ENCODE measurements at places on chromosomes 1 and 21.

GRCh38 chr1:183543619-183544204, 46.5 kb downstream of the NCF2 start:
- DNase-seq, result peak; percentile 61

GRCh38 chr1:85611856-85612255, 31.3 kb downstream of the CCN1 start:
- no peak for DNase-seq

GRCh38 chr1:85315789-85316188, 39.4 kb upstream of the BCL10 start:
- DNase-seq, result no peak

DNA sequence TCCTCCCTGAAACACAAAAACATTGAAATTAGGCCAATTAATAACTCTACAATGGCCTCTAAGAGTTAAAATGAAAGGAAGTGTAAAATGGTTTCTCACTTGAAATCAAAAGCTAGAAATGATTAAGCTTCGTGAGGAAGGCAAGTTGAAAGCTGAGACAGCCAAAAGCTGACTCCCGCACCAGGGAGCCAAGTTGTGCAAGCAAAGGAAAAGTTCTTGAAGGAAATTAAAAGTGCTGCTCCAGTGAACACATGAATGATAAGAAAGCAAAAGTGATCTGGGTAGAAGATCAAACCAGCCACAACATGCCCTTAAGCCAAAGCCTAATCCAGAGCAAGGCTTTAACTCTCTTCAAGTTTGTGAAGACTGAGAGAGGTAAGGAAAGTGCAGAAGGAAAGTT, 22.8 kb downstream of the CYYR1 start:
- DNase-seq, result no peak

- DNase-seq, result peak; percentile 63
Measured at GRCh38 chr21:34630536-34631143, 15.7 kb upstream of the RCAN1 start.

- no peak for DNase-seq
Measured at GRCh38 chr1:82598812-82599211, 798.1 kb downstream of the ADGRL2 start.

DNA sequence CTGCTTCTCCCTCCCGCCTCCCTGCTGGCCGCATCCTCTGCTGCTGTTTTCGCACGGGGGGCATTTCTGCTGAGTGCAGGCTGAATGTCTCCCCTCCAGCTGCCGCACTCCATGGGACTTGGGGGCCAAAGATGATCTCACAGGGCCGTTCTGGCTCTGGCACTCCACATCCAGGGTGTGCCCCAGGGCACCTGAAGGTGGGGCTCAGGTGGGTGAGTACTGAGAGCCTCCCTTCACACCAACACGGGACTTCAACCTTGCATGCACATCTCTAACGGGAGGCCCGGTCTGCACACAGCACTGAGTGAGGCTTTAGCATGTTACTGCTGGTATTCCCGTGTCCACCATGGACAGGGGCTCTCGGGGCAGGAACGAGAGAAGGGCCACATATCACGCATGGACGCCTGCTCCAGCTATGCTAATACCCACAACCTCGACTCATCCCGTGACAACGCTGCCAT, 88.9 kb downstream of the DMRTB1 start:
- DNase-seq, result no peak

DNA sequence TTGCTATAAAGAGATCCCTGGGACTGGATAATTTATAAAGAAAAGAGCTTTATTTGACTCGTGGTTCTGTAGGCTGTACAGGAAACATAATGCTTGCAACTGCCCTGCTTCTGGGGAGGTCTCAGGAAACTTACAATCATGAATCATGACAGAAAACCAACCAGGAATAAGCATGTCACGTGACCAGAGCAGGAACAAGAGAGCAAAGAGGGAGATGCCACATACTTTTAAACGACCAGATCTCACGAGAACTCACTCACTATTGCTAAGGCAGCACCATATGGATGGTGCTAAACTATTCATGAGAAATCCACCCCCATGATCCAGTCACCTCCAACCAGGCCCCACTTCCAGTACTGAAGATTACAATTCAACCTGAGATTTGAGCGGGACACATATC, 49.8 kb upstream of the RCC1 start:
- DNase-seq, result no peak

DNA sequence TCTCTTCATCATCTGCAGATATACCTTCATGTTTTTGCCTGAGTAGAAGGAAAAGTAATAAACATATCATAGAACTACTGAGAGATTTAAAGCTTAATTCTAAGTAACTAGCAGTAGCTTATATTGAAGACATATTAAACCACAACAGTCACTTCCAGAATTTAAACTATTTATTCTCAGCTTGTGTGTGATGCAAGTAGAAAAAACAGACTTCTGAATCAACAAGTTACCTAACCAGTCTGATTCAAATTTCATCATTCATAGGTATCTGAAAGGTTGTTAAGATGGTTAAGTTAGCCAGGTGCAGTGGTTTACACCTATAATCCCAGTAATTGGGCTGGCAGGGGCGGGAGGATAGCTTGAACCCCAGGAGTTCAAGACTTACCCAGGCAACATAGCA, 41.9 kb downstream of the SPAG17 start:
- DNase-seq, result no peak

- no peak for DNase-seq
Measured at GRCh38 chr1:111631502-111631901, 11.9 kb downstream of the RAP1A start.
